ENCODE measurements at places on chromosomes 6 and 20.

GRCh38 chr6:150230832-150231524 is 88.1 kb downstream of the PPP1R14C start:
- DNase-seq = no peak

DNA sequence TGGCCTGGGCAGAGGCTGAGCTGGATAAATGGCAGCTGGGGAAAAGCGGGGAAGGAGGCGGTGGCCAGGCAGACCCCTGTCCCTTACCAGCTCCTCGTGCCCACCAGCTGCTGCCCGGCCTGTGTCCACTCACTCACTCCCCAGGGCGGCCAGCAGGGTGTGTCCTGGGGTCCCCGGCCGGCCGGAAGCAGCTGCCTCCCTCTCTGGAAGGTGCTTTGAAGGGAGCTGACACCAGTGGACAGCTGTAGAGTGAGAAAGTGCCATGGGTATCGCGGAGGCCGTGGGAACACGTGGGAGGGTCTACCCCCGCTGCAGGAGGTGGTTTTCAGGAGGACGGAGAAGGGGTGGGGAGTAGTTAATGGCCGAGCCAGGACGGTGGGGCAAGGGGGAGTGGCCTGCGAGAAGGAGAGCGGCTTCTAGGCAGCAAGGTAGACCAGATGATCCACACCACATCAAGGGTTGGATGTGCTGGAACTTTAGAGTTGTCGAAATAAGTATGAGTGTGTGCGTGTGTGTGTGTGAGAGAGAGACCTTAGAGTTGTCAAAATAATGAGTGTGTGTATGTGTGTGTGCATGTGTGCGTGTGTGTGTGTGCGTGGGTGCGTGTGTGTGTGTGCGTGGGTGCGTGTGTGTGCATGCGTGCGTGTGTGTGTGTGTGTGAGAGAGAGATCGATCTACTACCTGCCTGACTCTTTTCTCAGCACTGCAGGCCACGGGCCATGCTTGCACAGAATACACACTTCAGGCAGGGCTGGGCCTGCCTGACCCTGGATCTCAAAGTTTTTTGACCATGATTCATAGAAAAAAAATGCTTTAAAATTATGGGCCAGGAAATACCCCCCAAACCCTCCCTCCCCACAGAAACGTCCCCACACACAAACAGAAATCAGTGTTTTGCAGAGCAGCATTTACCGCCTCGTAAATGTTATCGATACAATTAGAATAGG is 43.9 kb downstream of the CDH4 start:
- DNase-seq = no peak

- DNase-seq = no peak
Observed at GRCh38 chr6:144104488-144104887, 9.1 kb upstream of the SF3B5 start.

DNA sequence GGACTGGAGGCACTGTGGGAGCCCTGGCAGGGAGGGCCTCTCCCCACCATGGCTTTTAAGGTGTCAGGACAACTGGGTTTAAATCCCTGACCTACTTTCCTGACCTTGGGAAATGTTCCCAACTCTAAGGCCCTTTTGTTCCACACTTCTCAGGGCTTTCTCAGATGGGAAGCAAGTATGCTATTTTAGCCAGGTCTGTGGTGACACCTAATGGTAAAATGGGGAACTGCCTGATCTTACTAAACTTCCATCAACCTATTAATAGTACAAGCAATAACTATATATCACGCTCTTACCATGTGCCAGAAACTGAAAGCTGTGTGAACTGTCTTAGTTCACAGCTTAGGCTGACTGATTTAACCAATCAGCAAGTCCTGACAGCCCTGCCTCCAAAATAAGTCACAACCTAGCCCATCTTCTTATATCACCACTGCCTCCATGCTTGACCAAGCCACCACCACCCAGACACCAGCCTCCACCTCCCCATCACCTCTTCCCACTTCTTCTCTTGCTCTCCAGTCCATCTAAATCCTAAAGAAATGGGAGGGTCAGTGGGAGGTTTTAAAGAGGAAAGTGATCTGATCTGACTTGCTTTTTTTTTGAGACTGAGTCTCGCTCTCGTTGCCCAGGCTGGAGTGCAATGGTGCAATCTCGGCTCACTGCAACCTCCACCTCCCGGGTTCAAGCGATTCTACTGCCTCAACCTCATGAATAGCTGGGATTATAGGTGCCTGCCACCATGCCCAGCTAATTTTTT is 6.9 kb upstream of the BLCAP start:
- peak; percentile 83 for DNase-seq

DNA sequence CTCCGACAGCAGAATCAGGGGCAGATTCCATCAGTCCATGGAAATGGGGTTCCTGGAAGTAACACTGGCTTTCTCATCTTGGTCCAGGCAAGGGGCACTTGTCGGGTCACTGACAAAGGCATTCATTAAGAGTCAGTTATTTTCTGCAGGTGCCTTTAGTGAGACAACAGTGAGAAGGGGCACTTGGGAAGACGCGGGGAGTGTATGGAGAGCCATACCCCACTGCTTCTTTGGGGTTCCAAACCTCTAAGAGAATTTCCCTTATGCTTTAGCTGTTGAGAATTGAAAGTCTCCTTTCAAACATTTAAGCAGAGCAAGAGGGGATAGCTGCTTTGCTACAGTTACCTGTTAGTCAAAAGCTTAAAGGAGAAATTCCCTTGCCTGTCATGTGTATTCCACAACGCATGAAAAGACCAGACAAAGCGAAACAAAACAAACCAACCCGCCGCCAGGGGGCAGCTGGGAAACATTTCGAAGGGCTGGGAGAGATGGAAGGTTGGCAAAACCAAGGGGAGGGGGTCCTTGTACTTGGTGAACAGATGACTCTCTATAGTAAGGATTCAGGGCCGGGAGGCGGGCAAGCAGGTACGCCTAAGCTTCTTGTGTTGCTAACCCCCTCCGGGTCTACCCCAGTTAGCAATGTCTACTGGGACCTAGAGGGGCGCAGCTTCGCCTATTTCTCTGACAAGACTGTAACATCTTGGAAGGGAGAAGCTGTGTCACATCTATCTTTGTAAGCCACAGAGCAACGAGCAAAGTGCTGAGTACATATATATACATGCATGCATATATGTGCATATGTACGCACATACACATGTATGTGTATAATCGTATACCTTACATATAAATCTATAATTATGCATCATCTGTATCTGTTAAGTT is 474.9 kb upstream of the AGPAT4 start:
- DNase-seq = no peak

DNA sequence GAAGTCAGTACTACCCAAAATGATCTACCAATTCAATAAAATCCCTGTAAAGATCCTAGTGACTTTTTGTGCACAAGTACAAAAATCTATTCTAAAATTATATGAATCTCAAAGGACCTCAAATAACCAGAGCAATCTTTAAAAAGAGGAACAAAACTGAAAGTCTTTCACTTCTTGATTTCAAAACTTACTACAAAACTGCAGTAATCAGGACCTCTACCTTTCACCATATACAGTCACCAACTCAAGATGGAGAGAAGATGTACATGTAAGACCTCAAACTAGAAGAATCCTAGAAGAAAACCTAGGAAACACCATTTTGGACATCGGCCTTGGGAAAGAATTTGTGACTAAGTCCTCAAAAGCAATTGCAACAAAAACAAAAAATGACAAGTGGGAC is 109.5 kb upstream of the CD93 start:
- peak; percentile 69 for DNase-seq

GRCh38 chr6:119043265-119043664 is 35.2 kb downstream of the FAM184A start:
- DNase-seq = no peak

DNA sequence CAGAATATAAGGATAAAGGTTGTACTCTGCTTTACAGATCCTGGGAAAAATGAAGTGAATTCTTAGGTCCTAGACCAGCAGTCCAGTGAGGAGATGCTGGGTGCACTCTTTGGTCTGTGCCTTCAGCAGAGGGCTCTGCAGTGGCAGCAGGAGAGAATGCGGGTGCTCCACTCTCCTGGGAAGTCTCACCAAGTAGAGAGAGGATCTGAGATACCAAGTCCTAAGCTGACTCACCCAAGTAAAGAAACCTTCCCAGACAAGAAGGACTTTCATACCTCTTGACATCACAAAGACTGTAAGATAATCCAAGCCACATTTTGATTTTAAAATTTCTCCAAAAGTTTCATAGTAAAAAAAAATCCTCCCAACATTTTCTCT is 116.9 kb upstream of the EMILIN3 start:
- DNase-seq = no peak

- no peak for DNase-seq
Observed at GRCh38 chr6:44255871-44256774, 1.2 kb downstream of the SLC35B2 start.

GRCh38 chr6:7314414-7314813 is 1.4 kb upstream of the SSR1 start:
- no peak for DNase-seq

DNA sequence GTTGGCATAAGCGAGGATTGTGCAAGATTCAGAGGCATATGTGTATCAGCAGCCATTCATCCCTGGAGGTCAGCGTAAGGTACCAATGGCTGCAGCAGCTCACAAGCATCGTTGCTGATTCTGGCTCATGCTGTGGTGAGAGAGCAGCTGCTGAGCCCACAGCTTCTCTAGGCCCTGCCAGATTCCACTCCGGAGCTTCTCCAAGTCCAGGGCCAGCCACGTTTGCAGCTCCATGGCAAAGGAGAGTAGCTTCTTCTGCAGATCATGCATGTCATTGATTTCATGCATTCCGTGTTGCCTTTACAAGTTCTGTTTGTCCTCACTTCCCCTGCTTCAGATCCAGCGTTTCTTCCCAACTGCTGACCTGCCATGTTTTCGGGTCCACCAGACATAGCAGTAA is 474.8 kb upstream of the ID4 start:
- no peak for DNase-seq

DNA sequence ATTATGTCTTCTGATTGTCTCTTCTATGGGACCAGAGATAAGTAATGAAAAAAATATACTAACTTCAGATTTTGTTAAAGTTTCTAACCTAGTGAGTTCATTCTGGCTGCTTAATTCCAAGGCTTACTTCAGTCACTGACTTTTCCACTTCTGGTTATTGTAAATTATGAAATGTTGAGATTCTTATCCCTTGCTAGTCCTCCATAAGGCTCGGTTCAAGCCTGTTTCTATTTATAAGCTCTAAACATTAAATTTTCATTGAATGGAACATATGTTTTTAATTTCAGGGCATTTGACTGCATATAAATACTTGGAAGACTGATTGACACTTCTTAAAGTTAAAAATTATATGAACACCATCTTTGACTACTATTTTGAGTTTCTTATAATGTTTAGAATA is 23.6 kb upstream of the NKAIN2 start:
- DNase-seq = no peak

- no peak for DNase-seq
Observed at GRCh38 chr6:72620871-72621290, 983 bp upstream of the KCNQ5 start.

DNA sequence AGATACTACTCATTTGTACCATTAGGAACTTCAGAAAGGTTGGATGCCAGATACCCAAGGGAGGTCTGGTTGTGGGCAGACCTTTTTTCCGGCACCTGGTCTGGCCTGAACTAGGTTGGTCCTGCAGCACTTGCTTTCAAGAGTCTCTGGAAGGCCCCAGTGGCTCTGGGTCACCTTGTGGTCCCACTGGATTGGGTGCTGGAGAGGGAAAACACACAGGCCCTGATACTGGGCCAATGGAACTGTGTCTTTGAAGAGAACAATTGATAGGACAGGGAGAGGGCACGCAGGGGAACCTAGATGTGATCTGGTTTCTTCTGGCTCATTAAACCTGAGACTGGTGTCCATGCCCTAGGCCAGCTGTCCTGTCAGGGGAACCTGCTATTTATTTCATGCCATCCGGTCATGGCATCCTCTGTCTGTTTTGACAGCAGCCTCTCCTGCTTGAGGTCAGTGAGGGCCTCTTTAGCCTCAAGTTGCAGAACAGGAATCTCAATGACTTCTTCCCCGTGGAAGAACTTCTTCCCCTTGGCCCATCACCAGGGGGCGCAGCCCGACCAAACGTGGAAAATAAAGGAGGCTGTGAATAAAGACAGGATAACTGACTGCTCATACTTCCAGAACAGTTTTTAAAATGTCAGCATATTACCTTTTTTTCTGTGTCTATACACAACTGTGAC is 25.0 kb downstream of the TAF8 start:
- DNase-seq = peak; percentile 33

DNA sequence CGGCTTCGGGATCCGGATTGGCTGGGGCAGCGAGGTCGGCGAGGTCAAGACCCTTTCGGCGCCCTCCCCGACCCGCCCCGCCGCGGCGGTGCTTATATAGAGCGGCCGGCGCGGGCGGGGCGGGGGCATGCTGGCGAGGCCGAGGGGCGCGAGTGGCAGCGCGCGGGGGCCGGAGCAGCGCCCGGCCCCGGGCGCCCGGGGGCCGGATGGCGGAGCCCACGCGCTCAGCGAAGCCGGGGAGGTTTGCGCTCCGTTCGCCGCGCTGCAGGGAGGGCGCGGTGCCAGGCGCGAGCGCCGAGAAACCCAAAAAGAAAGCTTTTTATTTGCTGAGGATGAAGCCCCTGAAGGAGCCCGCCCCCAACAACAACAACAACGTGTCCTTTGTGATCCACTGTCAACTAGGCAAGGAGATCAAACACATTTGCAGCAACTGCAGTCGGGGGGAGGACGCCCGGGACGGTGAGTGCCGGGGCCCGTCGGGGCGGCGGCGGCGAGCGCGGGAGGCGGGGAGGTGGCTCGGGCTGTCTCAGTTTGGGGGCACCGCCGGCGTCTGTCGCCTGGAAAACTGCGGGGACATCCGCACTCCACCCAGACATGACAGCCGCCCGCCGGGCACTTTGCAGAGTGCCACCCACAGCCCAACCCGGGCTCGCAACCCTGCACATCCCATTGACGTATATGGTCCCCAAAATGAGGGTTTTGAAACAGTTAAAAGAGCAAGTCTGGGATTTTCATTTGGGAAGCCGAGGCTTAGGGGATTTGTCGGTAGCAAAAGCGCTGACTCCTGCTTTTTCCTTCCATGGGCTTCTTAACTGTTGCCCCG is 297.3 kb downstream of the PHACTR1 start:
- DNase-seq = no peak

GRCh38 chr6:71138376-71138775 is 150.2 kb upstream of the OGFRL1 start:
- no peak for DNase-seq

DNA sequence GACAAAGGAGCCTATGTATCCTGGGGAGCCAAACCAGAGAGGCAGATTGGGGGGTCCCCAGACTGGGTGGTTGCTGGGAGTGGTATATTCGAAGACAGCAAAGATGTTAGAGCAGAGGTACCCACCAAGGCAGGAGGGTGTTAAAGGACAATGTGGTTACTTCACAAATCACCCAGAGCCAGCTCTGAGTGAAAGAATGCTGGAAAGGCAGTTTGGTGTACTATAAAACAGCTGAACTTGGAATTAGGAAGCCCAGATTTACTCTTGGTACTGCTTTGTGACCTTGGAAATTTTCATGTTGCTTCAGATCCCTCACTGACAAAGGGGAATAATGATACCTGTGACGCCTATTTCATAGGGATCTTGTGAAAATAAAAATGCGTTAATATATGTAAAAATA is 121.6 kb downstream of the CD164 start:
- no peak for DNase-seq
